ENCODE measurements at places on chromosomes 6 and 20. TPM values are rescaled to one million over a fixed set of nuclear protein-coding genes. Genes with fewer than 3 reads are reported as not detected.

The VWA7 gene
- 1.6 TPM for total RNA-seq

The NKX2-2 gene
- not detected for total RNA-seq

- H3K4me3 ChIP-seq = no peak overlapping the region
- DNase-seq = no peak
- H3K36me3 ChIP-seq = no peaks in the 10 kb centered on the region
- H3K27me3 ChIP-seq = no peaks in the 10 kb centered on the region
Observed at GRCh38 chr20:42609618-42610017, 580.1 kb downstream of the PTPRT start.

- peaks cover 27% of the 10 kb centered on the region for H3K36me3 ChIP-seq
- DNase-seq = no peak
- H3K4me3 ChIP-seq = no peak overlapping the region
- H3K27me3 ChIP-seq = no peaks in the 10 kb centered on the region
Observed at GRCh38 chr6:145733207-145733606, 2.1 kb downstream of the EPM2A start.

DNA sequence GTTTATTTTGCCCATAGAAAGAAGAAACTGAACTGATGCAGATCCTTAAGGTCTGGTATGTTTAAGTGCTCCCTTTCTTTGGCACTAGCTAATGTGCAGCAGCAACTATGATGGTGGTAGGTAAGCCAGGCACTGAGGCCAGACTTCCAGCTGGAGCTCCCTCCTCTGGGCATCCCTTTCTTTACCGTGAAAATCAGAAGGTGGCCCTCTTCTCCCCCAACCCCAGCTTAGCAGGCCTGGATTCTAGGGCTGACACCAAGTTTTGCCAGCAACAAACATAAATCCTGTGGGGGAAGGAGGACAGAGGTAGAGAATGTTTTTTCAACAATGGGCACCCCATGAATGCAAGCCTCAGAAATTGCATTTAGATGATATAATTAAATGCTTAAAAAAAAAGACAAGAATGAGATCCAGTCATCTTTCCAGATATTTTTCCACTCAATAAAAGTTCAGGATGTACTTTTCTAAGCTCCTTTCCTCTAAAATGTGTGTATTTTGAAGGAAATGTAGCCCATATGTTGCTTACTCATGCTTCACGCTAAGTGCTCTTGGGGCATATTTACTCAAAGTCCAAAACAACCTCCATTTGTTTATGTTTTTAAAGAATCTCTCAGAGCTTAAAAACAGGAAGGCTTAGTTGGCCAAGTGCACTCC, 123.9 kb upstream of the NXT1 start:
- H3K4me1 ChIP-seq = no peaks in the 10 kb centered on the region
- H3K27ac ChIP-seq = no peak overlapping the region
- H3K4me3 ChIP-seq = no peak overlapping the region
- no peak for DNase-seq
- peaks cover 2% of the 10 kb centered on the region for H3K36me3 ChIP-seq

All from activated naive CD8-positive, alpha-beta T cell treated with anti-CD3 and anti-CD28 coated beads for 36 hours (primary cell).